ENCODE measurements at places on chromosomes 1 and 21.

DNA sequence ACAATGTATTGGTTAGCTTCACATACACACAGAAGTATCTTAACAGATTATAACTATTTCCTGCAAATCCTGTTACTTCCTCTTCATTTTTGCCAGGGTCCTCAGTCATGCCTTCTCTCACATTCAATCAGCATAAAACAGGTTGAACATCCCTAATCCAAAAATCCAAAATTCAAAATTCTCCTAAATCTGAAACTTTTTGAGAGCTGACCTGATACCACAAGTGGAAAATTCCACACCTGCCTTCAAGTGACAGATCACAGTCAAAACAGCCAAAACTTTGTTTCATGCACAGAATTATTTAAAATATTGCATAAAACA is 62.9 kb upstream of the FBXO28 start:
- no peak for DNase-seq

DNA sequence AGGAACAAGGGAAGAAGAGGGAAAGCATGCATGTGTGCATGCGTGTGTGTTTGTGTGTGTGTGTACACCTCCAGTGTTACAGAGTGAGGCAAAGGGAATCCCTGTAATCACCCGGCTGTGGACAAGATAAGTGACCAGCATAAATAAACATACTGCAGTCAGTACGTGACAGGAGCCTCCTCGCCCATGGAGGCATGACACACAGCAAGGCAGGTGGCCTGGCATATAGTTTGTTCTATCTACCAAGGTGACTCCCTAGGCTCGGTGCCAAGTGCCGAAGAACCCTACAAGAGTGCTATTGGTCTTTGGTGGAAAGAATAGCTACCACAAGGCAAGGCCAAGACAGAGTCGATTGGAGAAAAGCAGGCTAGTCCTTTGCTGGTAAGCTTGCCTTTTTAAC is 31.7 kb upstream of the HEATR1 start:
- DNase-seq = no peak

GRCh38 chr1:76871355-76871974 is 4.2 kb downstream of the ST6GALNAC5 start:
- no peak for DNase-seq

DNA sequence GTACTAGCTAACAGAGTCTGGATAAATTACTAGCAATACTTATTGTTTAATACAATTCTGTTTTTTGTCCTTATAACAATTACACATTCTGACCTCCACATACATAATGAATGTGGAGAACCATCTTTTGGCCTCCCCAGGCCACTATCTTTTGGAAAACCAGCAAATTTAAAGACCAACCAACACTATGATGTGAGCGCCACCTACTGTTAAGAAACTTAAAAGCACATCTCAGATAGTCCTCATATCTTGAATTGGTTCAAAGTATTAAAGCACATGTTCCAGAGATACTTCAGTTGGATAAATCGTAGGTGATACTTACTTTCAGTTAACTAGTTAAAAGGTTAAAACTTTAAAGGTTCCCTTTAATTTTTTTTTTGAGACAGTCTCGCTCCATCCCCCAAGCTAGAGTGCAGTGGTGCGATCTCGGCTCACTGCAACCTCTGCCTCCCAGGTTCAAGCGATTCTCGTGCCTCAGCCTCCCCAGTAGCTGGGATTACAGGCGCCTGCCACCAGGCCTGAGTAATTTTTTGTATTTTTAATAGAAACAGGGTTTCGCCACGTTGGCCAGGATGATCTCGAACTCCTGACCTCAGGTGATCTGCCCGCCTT is 29.3 kb upstream of the USP1 start:
- DNase-seq = peak; percentile 20

GRCh38 chr1:60874718-60875117 is 207.6 kb upstream of the NFIA start:
- DNase-seq = no peak

DNA sequence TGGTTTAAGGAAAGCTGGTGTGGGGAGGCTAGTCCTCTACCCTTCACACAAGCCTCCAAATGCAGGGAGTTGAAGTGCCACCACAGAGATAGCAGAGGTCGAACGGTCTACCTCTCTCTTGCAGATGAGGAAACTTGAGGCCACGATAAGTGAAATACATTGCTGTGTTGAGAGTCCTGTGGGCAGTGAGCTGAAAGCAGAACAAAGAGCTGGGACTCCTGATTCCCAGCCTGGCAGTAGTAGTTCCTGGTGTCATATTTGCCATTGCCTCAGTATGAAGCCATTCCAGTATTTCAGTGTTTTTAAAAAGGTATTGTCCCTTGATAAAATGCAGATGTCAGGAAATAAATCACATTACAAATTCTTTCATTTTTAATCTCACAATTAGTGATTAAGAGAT is 28.6 kb downstream of the AK4 start:
- no peak for DNase-seq

GRCh38 chr1:55209247-55209646 is 5.9 kb downstream of the USP24 start:
- no peak for DNase-seq

DNA sequence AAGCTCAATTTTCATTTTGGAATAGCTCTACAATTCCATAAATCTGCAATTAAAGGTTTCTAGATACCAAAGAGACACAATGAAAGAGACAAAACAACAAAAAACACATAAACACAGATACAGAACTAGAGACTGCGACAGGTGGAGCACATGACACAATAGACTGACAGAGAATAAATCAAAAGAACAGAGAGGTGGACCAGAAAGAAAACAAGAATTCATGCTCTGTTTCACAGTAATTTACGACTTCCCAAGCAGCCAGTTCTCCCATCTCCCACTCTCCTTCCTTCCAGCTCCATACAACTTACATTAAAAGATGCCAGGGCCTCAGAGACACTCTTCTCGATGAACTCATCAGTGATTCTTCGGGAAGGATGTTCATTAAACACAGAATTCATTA is 15.1 kb upstream of the RBM8A start:
- DNase-seq = no peak

DNA sequence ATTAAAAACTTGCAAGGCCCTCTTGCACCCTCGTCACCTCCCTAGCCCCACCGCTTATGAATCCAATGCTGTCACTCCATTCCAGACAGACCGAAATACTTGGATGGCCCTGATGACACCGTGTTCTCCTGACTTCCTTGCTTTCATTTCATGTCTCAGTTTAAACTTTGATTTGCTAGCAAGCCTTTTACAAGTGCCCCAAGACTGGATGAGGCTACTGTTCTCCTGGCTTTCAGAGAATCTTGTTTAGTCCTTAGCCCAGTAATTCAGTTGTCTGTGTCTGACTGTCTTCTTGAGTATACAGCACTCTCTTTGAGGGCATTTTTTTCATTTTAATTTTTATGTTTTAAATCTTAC is 824 bp upstream of the IFI44L start:
- DNase-seq = no peak

GRCh38 chr1:37303884-37304574 is 170.4 kb upstream of the ZC3H12A start:
- DNase-seq = no peak

- no peak for DNase-seq
Measured at GRCh38 chr1:41807390-41807789, 111.3 kb downstream of the HIVEP3 start.

GRCh38 chr1:16441282-16441665 is 750 bp downstream of the NECAP2 start:
- DNase-seq = no peak

DNA sequence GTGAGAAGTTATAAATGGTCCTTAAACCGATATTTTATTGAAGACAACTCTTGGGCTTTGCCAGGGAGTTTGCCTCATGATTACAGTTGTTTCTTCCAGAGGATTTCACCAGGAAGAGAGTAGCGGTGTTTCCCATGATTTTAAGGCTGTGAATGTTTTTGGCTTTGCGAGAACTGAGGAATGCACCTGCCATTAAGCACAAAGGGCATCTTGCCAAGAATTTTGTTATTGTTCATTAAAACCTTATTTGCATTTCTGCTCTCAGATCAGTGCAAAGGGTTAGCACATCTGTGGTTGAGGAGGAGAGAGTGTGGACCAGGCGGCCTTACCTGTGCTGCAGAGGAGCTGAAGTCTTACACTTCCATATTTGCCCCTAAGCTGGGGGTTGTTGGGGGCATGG is 13.8 kb downstream of the CNIH3 start:
- DNase-seq = peak; percentile 21

- DNase-seq = no peak
Measured at GRCh38 chr1:240399381-240399780, 212.6 kb downstream of the GREM2 start.

DNA sequence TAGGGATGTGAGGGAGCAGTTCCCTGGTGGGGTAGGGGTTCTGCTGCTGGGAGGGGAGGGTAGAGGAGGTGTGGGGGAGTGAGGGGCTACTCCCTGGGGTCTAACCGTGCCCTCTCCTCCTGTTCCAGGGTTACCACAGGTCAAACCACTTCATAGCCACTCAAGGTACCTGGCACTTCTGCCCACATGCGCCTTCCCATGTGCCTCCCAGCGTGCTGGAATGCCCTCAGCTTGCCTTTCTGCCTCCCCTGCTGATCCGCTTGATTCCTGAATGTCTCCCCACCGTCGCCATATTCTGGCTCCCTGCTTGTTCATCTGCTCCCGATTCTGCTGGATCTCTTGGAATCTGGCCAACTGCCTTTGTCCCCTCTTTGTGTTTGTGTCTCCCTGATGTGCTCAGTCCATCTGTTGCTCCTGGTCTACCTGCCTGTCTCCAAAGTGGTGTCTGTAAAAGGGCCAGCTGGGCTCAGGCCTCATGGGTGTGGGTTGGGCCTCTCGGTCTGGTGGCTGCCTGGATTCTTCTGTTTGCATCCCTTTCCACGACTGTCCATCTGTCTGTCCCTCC is 74.4 kb downstream of the PTPRU start:
- DNase-seq = no peak

- no peak for DNase-seq
Measured at GRCh38 chr1:32696041-32696440, 6.5 kb downstream of the SYNC start.

DNA sequence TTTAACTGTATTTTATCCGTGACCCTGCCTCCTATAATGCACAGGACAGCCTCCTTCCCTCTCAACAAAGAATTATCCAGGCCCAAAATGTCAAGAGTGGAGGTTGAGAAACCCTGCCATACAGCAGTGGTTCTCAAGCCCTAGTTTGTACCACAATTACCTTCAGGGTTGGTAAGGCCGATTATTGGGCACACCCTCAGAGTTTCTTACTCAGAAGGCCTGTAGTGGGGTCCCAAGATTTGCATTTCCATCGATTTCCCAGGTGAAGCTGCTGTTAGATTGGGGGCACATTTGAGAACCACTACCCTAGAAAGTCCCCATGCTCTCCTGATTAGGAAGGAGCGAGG is 400 bp upstream of the PGBD2 start:
- no peak for DNase-seq

- no peak for DNase-seq
Measured at GRCh38 chr1:117824616-117825015, 104.8 kb downstream of the GDAP2 start.

DNA sequence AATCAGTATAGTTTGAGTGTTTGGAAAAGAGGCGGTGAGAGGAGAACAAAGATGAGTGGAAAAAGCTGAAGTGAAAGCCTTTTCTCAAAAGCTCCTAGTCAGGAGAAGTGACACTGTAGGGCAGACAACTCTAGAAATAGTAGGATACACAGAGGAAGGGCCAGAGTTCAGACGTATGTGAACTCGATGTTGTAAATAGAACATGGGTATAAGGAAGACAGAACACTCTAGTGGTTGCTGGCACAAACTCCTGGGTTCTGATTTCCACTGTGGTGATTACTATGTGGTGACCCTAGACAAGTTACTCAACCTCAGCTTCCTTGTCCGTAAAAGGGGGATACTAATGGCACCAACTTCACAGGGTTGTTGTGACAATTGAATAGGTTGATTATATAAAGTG is 30.2 kb upstream of the MGST3 start:
- no peak for DNase-seq

- DNase-seq = no peak
Measured at GRCh38 chr1:165287781-165288180, 68.7 kb downstream of the LMX1A start.

GRCh38 chr1:162709870-162710269 is 77.6 kb downstream of the DDR2 start:
- no peak for DNase-seq

DNA sequence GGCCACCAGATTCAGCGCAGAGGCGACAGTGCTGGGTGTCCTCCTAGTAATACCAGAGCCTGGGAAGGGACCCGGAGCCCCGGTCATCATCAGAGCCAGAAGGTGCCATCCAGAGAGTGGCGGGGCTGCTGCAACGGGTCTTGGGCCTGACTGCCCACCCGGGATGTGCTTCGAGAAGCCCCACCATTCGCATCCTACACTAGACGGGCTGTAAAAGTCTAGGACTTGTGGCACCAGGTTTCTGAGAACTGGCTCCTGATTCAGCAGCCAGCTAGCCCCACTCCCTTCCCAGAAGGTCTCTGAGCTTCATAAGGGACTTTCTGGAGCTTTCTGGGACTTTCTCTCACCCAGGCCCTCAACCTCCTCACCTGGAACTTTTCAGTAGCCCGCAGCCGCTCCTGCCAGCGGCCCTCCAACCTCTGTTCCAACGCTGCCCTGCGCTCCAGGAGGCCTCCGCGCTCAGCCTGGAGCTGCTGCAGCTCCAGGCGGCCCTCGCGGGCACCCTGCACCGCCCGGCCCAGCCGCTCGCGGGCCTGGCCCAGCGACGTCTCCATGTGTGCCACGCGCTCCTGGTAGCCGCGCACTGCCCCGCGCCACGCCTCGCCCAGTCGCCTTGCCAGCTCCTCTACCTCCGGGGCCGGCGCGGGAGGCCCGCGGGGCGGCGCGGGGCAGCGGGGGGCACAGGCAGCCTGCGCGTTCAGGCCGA is 940 bp downstream of the NES start:
- no peak for DNase-seq

DNA sequence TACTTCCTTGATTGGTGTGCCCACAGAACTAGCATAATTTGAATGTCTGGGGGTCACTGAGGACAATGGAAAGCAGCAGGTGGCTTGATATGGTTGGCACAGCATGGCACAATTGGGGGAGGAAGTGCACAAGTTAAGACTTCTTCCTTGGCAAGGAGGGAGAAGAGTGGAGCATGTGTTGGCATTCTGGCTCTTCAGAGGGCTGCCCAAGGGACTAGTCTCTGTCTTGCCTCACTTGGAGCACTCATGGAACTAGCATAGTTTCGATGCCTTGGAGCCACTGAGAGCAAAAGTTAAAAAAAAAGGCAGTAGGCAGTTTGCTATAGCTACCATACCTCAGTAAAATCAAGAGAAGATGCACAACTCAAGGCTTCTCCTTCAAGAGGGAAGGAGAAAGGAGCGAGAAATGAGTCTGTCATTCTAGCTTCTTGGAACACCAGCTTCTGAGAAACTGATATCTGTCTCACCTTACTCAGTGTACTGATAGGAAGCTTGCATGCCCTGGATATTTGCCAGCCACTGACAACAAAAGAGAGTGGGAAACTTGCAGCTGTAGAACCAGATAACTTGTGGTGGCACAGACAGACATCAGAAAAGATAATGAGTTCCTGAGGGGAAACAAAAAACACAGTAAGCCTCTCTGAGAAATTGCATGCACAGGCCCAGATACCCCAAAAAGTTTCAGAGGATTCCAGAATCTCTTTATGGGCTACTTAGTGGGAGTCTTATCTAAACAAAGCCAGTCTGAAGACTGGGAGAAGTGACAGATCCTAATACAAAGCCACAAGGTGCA is 207.5 kb upstream of the SAMSN1 start:
- no peak for DNase-seq

GRCh38 chr1:246338546-246338945 is 168.5 kb downstream of the SMYD3 start:
- DNase-seq = no peak

GRCh38 chr1:93620841-93621210 is 60.8 kb downstream of the BCAR3 start:
- no peak for DNase-seq

Measured in NCI-H1417 (cell line).